ENCODE measurements at places on chromosomes 13 and 19.

GRCh38 chr19:49664171-49665035, 1.3 kb downstream of the IRF3 start:
- DNase-seq, result peak; percentile 87

DNA sequence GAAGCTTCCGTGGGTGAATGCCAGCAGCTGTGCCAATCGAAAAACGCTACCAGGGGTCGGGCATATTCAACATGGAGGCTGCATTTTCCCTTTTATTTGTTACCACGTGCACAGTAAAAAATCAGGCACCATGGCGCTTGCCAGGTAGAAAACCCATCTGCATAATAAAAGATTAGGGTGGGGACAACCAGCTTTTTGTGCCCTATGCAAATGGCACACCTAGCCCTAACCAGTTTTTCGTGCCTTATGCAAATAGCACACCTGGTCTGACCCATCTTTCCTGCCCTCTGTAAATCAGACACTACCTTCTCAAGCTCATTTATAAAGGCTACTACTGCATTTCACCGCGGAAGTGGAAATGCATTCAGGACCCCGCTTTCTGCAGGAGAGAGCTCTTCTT, 62.1 kb upstream of the FREM2 start:
- no peak for DNase-seq

DNA sequence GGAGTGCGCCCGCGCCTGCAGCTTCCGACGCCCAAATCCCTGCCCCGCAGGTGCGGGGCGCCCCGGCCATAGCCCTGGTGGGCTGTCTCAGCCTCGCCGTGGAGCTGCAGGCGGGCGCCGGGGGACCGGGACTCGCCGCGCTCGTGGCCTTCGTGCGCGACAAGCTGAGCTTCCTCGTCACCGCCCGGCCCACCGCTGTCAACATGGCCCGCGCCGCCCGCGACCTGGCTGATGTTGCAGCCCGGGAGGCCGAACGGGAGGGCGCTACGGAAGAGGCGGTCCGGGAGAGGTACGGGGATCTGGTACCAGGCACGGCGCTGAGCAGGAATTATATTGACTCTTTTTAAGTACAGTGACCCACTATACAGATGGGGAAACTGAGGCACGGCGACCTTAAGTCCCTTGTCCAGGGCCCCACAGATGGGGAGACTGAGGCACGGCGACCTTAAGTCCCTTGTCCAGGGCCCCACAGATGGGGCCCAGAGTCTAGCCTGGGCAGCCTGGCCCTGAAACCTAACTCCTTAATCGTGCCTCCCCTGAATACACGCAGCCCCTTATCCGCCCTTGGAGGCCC, 586 bp downstream of the MRI1 start:
- no peak for DNase-seq

- no peak for DNase-seq
Measured at GRCh38 chr13:73633817-73634460, 500.3 kb downstream of the KLF12 start.

GRCh38 chr13:19172007-19172646, 9.5 kb downstream of the TUBA3C start:
- no peak for DNase-seq

DNA sequence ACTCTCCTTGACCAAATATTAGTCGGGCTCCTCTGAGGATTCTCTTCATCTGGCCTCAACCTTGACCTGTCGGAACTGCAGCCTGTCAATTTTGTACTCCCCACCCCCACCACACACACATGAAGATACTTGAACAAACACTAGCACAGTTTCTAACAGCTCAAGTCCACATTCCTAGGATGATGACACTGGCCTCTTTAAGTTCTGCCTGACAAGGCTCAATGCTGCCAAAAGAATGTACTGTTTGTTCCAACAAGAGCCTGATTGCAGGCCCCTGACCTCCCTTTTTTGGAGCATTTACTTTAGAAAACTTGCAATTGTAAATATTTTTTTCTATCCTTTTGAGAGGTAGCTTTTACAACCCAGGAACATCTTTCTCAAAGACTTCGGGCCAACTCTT, 169.2 kb upstream of the IRS2 start:
- DNase-seq, result no peak

- no peak for DNase-seq
Measured at GRCh38 chr19:44212866-44213346, 574 bp downstream of the ZNF227 start.

DNA sequence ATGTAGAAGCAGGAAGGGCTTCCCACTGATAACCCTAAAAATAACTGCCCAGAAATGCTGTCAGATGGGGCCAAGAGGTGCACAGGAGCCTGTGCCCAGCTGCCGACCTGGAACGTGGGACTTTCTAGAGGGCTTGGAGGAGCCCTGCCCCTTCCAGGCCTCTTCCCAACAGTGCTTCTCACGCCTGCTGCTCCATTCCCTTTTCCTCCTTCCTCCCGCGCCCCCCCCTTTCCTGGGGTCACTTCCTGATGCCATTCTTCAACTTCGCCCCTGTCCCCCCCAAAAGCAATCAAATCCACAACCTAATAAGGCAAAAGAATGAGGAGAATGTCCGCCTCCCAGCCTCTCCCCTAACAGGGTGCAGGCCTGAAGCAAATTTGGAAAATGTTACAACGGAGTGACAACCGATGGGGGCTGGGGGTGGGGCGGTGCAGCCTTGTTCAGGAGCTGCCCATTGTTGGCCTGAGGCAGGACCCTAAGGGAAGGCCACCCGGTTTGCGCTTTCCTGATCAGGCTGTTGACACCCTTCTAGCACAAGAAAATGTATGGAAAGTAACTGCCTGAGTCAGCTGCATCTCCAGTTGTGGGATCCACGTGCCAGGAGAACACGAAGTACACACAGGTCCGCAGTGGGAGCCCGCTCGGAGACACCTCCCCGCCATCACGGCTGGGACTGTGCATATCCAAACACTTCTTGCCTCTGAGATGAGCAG, 18.7 kb downstream of the ACTN4 start:
- DNase-seq, result no peak

DNA sequence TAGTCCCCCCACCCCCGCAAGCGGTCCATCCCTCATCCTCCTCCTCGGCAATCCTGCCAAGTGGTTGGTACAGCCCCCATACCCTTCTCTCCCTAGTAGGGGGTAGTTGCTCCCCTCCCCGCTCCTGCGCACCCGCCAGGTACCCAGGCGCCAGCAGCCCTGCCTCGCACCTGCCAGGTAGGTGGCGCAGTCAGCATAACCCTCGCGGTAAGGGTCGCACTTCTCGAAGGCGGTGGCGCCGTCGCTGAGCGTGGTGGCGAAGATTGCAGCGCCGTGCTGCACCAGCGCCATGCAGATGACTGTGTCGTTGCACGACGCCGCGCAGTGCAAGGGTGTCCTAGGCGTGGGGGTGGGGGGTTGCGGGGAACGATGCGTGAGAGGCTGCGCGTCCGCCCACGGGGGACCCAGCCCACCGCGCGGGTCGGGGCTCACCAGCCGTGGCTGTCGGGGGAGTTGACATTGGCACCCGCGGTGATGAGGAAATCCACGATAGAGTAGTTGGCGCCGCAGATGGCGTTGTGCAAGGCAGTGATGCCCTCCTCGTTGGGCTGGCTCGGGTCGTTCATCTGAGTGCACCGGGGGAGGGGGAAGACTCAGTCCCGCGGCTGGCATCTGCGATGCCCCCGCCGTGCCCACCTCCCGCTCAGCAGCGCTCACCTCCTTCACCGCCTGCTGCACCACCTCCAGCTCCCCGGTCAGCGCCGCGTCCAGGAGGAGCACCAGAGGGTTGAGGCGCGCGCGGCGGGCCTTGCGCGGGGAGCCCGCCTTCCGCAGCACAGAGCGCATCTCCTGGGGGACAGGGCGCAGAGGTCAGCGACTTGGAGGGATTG, 15.2 kb upstream of the ERCC2 start:
- DNase-seq, result no peak

GRCh38 chr13:26531742-26532141, 25.7 kb upstream of the WASF3 start:
- no peak for DNase-seq

GRCh38 chr19:56290104-56290503, 17.6 kb downstream of the EDDM13 start:
- no peak for DNase-seq

GRCh38 chr19:45952686-45953505, 20.8 kb downstream of the NOVA2 start:
- DNase-seq, result peak; percentile 22

DNA sequence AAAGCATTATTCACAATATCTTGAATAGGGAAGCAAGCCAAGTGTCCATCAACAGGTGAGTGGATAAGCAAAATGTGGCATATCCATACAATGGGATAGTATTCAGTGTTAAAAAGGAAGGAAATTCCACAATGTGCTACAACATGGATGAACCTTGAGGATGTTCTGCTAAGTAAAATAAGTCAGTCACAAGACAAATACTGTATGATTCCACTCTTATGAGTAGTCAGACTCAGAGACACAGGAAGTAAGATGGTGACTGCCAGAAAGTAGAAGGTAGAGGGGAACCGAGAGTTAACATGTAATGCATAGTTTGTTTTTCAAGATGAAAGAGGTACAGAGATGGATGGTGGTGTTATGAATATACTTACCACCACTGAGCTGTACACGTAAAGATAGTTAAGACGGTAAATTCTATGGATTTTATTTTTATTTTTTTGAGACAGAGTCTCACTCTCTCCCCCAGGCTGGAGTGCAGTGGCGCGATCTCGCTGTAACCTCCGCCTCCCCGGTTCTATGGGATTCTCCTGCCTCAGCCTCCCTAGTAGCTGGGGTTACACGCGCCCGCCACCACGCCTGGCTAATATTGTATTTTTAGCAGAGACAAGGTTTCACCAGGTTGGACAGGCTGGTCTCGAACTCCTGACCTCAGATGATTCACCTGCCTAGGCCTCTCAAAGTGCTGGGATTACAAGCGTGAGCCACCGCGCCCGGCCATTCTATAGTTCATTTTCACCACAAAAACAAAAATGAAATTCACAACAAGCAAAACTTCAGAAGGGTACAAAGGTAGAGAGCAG, 1.0 kb upstream of the CHAMP1 start:
- peak; percentile 12 for DNase-seq

GRCh38 chr19:18418483-18419194, 559 bp upstream of the SSBP4 start:
- DNase-seq, result peak; percentile 58

GRCh38 chr13:19632915-19633478, 462 bp upstream of the MPHOSPH8 start:
- DNase-seq, result no peak

DNA sequence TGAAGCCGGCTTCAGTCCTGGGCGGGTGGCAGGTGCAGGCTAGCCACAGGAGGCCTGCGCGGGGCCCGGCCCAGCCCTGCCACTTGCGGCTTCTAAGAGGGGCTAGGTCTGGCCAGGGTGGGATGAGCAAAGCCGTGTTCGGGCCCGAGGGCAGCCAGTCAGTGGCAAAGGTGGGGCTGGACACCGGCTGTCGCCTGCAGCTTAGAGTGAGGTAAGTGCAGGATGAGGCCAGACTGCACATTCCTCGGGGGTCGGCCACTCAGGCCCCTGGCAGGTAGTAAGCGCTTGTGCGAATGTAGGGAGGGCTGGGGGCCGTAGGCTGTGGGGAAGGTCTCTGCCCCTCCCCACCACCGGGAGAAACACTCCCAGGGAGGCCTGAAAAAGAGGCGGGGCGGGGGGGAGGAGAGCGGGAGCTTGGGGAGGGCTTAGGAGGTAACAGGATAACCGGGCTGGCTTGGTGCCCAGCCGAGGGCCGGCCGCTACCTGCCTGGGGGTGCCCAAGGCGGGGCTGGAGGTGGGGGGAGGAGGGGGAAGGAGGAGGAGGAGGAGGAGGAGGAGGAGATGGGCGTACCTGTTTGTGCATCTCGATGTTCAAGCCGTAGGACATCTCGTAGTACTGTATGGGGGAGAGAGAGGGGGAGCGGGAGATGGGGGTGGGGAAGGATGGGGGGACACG, 6.4 kb downstream of the TLE5 start:
- DNase-seq, result no peak

DNA sequence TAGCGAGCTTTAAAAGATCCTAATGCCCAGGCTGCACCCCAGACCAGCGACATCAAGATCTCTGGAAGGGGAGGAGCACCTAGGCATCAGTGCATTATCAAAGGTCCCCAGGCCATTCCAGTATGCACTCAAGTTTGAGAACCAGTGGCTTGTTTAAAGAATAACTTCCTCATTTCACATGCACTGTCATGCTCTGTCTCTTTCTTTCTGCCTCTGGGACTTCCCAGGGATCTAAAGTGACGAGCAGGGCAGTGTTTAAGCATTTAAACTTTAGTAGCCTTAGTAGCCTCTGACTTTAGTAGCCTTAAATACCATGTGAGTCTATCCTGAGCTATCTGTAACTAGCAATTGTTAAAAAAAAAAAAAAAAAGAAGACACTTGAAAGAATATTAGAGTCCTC, 8.9 kb upstream of the FARP1 start:
- DNase-seq, result no peak

- DNase-seq, result no peak
Measured at GRCh38 chr19:48638831-48639381, 1.7 kb upstream of the DBP start.

GRCh38 chr13:105918842-105919741, 616.4 kb downstream of the EFNB2 start:
- DNase-seq, result no peak

- no peak for DNase-seq
Measured at GRCh38 chr13:111537843-111538499, 217.5 kb downstream of the TEX29 start.

DNA sequence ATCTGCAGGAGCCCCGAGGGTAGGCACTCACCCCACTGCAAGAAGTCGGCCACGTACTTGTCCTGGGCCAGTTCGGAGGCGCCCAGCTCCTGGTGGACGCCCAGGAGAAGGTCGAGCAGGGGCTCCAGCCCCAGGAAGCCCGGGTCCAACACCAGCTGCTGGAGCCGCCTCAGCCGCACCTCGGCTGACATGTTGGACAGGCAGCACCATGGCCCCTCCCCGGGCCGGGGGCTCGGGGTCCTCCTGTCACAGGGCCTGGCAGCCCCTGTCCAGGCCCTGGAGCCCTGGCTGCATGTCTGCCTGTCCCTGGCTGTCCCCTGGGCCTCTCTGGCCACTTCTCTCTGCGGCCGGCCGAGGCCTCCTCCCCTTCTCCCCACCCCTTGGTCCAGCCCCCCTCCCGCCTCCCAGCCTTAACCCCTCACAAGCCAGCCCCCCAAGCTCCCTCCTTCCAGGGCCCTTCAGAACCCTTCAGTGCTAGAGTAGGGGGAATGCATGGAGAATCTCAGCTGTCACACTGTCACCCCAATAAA, at the start of gene DMPK:
DMPK (minus strand) TSS at position 329 of the 530 bp plus-strand sequence; CDS start at position 191, 138 bp downstream.
- no peak for DNase-seq

DNA sequence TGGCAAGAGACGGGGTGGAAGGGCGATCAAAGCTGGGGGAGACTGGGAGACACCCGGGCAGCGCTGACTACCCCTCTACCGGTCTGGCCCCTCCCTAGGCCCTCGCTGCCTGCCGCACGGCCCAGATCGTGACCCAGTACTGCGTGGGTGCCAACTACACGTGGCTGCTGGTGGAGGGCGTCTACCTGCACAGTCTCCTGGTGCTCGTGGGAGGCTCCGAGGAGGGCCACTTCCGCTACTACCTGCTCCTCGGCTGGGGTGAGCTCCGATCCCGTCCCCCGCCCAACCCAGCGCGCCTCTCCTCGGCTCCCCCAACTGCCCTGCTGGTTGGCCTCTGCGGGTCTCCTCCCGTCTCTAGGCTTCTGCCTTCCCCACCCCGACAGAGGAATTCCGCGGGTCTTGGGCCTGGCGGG, 8.8 kb downstream of the GIPR start:
- DNase-seq, result peak; percentile 49
